ENCODE measurements at places on chromosomes 16 and 17.

DNA sequence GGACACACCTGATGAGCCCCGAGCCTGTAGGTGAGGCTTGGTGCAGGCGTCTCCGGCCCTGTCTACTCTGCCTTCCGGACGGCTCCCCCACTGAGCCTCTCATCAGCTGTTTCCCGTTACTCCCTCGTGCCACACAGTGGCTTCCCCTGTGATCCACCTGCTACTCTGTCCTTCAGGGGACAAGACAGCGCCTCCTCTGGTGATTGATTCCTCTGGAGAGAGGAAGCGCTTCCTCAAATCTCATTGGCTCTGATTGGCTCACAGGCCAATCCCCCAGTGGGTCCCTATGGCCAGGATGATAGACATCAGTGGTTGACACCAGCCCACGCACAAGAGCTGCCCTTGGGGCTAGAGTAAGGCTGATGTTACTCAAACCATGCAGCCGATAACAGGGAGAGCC lies 24.0 kb downstream of the RNF213 start:
- DNase-seq, result no peak

- DNase-seq, result no peak
Measured at GRCh38 chr16:24282141-24282540, 26.0 kb downstream of the CACNG3 start.

- no peak for DNase-seq
Measured at GRCh38 chr17:36938566-36939051, 1.3 kb downstream of the LHX1 start.

DNA sequence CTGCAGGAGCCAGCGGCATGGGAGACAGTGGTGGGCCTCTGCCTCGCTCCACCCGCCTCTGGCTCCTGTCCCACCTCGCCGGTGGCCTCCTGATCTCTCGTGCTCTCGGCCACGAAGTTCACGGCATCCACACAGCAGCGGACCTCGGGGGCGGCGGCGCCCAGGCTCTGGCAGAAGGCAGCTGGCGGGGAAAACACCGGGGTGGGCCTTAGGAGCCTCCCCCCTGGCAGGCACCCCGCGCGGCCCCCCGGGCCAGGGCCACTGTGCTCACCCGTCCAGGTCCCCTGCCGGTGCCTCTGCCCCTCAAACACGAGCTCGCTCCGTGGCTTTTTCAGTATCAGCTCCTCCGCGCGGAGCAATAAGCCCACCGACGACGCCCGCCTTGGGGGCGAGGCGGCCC lies 409 bp upstream of the C17orf107 start:
- no peak for DNase-seq

- DNase-seq, result no peak
Measured at GRCh38 chr17:67109111-67109510, 64.8 kb downstream of the CACNG1 start.

GRCh38 chr16:72876221-72876620 lies 171.7 kb downstream of the ZFHX3 start:
- DNase-seq, result no peak

- DNase-seq, result no peak
Measured at GRCh38 chr17:68457168-68457538, at the start of gene WIPI1. Gene WIPI1, minus strand, starts transcription at chr17:68457496. Its CDS starts 75 bp downstream, at chr17:68457421.

- no peak for DNase-seq
Measured at GRCh38 chr16:27083861-27084261, 17.1 kb downstream of the C16orf82 start.

DNA sequence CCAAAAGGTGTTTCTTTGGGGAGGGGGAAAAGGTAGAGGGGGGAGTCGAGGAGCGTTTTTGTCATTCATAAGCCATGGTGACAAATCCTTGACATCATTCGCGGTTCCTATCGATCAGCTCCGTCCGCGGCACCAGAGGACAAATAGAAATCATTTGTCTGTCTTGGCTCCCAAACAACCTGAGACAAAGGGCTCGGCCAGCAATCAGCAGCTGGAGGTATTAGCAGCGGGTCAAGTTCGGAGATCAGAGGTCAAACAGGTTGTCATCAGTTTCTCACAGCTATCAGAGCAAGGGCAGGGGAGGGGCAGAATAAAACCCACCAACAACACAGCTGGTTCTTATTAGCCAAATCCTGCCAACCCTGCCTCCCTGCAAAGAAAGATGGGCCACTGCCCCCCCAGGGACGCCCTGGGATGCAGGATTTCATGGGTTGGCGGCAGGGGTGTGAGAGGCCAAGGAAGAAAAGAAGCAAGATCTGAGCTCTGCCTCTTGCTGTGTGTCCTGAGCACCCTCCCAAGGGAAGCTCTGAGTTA lies 145.3 kb upstream of the LHX1 start:
- DNase-seq, result no peak

DNA sequence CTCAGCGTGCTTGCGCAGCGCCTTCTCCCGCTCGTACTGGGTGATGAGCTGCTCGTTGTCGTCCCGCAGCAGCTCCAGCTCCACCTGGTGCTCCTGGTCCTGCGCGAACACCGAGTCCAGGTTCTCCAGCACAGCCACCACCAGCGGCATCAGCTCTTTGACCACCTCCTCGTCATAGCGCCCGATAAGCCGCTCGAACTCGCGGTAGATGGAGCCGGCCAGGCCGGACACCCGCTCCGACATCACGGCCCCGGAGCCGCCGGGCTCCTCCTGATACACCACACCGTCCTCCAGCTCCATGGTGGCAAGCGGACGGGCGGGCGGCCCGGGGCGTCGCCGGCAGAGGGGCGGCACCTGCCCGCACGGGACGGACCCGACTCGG lies 320 bp downstream of the SPAG9 start:
- peak; percentile 75 for DNase-seq

GRCh38 chr16:29906520-29907244 lies 6.4 kb downstream of the ASPHD1 start:
- no peak for DNase-seq

GRCh38 chr16:29909391-29909790 lies 9.1 kb downstream of the ASPHD1 start:
- no peak for DNase-seq

DNA sequence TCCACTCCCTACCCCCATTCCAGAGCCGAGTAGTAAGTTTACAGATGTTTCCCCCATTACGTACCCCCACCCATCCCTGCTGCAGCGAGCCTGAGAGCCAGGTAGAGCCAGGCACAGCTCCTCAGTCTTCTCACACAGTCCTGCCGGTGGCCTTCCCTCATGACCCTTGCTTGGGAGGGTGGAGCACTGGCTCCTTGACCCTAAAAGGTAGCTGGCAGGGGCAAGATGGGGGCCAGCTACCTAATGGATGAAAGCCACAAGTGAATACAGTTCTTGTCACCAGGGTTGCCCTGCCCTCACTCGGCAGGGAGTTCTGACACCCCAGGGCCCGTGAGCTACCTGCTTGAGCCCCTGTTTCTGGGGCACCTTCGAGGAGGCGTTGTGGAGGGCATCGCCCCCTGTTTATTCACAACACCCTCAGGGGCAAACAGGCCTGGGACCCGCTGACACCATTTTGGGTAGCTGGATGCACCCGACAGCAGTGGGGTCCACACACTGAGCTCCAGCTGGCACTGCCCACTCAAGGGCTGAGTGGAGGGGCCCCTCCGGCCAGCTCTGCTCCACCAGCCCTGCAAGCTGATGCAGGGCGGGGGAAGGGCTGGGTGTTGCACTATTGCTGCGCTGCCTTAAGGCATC lies 22.2 kb downstream of the ADAM11 start:
- DNase-seq, result no peak

GRCh38 chr17:80296221-80296620 lies 35.6 kb downstream of the RNF213 start:
- DNase-seq, result no peak

GRCh38 chr17:48633266-48633677 lies 7.1 kb upstream of the HOXB9 start:
- no peak for DNase-seq

- DNase-seq, result no peak
Measured at GRCh38 chr17:81021531-81022343, 13.2 kb upstream of the BAIAP2 start.

GRCh38 chr16:17548825-17549224 lies 78.1 kb upstream of the XYLT1 start:
- DNase-seq, result no peak

DNA sequence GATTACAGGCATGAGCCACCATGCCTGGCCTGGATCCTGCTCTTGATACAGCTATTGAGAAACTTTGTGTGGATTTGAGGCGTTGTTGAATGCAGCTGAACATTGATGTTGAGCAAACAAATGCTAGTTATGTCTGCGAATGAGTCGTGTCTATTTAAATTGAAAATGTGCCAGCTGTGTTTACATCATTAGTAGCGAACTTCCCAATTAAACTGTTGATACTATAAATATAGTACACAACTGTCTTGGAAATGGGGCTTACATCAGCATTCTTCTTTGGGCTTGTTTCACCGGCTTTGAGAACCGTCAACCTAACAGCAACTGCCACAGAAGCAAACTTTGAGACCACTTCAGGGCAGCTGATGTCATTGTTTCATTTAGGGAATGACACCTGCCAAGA lies 251.9 kb downstream of the RBFOX1 start:
- DNase-seq, result no peak

DNA sequence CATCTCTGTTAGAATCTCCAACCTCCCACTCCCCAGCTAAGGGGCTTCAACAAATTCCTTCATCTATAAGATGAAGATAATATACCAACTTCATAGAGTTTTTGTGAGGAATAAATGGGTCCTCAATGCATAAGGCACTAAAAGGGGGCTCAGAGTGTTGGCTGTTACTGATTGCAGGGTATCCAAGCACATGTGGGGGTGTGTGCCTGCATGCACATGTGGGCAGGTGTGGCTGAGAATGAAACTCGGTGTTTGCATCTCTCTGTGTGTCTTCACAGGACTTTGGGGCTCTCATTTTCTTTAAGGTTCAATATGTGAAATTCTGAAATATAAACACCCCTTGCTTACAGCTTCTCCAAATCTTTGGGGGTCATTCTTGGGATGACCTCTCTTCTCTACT lies 4.1 kb upstream of the PPP1R9B start:
- no peak for DNase-seq

DNA sequence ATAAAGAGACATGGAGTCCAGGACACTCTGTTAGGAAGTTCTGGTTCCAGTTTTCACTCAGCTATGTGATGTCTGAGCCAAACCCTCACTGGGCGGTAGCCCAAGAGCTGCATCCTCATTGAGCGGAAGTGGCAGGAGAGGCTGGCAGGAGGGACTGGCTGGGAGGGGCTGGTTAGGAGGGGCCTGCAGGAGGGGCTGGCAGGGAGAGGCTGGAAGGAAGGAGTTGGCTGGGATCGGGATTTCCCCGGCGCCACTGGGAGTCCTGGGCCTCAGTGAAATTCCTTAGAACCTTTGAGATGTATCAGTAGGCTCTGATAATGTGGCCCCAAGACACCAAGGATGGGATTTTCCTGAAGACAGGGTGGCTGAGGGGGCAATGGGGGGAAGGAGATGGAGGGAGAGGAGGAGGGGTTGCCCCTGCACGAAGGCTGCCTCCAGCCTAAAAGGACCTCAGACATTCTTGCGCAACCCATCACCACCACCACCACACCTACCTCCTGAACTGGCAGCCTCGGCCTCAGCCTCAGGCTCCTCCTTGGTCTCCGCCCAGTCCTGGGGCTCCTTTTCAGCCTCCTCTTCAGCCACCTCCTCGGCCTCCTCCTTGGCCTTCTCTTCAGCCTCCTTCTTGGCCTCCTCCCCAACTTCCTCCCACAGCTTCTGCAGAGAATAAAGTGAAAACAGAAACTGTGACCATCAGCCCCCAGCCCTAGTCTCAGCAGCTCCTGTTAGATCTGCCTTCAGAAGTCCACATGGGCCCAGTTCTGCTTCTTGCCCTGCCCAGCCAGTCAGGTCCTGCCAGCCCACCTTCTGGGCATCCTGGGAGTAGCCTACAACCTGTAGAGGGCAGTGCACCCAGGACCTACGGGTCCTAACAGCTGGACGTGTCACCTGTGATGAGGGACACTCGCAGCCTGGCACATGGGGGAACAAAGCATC lies 31.7 kb downstream of the CNGB1 start:
- no peak for DNase-seq

GRCh38 chr16:65744401-65744800 lies 622.1 kb upstream of the CDH5 start:
- DNase-seq, result no peak

- DNase-seq, result no peak
Measured at GRCh38 chr16:75616521-75617010, 6.5 kb downstream of the ADAT1 start.

GRCh38 chr16:87246269-87247065 lies 70.7 kb downstream of the C16orf95 start:
- no peak for DNase-seq

GRCh38 chr16:12646490-12647274 lies 157.0 kb downstream of the CPPED1 start:
- DNase-seq, result no peak

DNA sequence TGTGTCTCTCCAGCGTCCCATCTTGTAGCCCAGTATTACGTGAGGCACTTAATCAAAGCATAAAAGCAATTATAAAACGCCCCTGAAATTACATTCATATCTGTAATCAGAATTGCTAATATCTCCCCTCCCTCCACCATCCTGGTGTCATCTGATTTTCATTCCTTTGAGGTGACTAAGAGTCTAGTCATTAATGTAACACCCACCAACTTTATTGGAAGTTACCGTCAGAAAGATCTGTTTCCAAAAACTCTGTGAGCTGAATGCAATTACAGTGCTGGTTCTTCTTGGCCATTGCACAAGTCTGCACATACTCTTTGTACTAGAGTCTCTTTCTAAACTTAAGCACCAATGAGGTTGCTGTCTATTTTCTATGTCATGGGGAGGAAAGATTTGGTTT lies 12.5 kb upstream of the MAF start:
- no peak for DNase-seq

GRCh38 chr17:15432807-15433611 lies 34.4 kb downstream of the CDRT4 start:
- DNase-seq, result no peak

- no peak for DNase-seq
Measured at GRCh38 chr16:88333848-88334777, 48.6 kb upstream of the ZNF469 start.

DNA sequence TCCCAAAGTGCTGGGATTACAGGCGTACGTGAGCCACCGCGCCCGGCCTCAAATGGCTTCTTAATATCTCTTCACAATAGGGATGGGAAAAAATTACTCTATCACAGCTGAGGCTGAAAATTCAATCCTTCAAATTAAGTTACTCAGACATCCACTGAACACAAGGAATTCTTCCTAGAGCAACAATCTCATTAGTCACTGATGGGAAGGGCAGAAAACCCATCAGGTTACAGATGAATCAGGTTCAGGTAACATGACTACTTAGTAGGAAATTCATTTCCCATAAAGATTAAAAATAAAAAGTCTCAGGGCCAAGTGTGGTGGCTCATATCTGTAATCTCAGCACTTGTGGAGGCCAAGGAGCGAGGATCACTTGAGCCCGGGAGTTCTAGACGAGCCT lies 42.5 kb upstream of the ABR start:
- DNase-seq, result no peak

- no peak for DNase-seq
Measured at GRCh38 chr16:51637770-51638094, 486.7 kb upstream of the SALL1 start.

DNA sequence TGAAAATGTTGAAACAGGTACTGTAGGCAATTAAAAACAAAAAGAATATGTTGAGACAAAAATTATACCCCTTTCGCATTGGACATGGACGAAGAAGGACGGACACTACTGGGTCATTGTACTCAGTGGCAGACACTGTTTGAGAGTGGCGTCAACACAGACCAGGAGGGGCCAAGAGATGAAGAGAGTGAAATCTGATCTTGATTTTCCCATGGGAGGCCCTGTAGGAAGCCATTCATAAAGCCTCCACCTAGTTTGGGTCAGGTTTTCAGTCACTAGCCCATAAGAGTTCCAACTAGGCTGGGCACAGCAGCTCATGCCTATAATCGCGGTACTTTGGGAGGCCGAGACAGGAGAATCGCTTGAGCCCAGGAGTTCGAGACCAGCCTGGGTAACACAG lies 23.6 kb upstream of the SMURF2 start:
- no peak for DNase-seq

All from T-helper 2 cell (primary cell).